ENCODE measurements at places on chromosomes 12 and 14.

GRCh38 chr12:63294327-63294632 lies 143.3 kb upstream of the AVPR1A start:
- DNase-seq = no peak

- no peak for DNase-seq
These were observed 101.5 kb upstream of the CCDC91 start for GRCh38 chr12:28088566-28089272.

- DNase-seq = no peak
These were observed 33.1 kb downstream of the RPS29 start for GRCh38 chr14:49553106-49553505.

DNA sequence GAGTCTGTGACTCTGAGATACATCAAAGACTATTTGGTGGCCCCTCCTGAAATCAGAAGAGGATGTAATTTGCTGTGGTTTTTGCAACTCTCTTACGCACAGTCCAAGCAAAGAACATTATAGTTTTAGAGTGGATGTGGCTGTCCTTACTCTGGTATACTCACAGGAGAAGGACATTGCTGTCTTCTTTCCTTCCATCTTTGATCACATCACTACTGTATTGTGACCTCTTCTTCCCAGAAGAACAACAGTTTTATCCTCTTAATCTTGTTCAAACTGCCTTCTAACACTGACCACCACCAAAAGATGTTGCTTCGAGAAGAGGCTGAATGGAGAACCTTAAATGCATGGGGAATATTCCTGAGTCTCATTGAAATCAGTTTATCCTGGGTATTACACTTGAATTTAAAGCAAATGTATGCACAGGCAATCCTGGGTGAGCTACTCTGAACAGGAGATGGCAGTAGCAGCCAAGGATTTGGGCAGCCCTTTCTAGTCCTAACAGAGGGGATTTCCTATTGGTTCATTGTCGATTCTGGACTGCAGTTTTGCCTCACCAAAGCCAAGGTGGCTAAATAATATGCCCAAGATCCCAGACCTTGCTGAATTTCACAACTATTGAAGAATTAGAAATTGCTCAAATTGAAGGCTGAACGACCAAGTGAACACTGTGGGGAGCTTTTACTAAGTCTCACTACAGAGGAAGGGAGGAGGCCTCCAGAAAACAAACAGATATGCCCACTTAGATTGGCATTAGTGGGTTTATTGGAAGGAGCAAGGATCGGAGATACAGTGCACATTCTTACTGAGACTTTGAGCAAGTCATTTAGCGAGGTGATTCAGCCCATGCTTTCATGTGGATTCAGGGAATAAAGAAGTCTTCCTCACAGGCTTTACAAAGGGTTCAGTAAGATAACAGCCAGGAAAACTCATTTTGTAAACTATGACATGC lies 282.8 kb downstream of the PAWR start:
- DNase-seq = no peak

DNA sequence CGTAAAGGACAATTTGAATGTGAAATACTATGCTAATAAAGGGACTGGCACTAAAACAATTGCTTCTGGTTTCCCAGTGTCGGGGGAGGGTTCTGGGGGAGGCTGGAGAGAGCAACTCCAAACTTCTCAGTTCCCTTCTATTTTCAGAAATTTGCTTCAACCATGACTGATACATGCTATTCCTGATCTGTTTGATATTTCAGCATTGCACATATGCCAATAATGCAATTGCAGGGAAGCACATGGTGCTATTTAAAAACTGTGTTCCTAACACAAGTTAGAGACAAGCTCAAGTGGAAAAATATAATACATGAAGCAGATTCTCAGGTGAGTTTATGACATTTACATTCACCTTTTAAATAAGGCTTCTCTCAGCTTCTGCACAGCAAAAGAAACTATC lies 188.9 kb downstream of the RIMBP2 start:
- no peak for DNase-seq

GRCh38 chr12:34405286-34406227 lies 383.3 kb downstream of the ALG10 start:
- DNase-seq = no peak

- no peak for DNase-seq
These were observed 211.8 kb downstream of the MSRB3 start for GRCh38 chr12:65490250-65490649.

GRCh38 chr12:82361461-82361915 lies 3.2 kb downstream of the METTL25 start:
- no peak for DNase-seq

GRCh38 chr12:71237128-71237527 lies 79.3 kb upstream of the TSPAN8 start:
- DNase-seq = no peak

- DNase-seq = no peak
These were observed 294.9 kb downstream of the ETNK1 start for GRCh38 chr12:22919883-22920282.

DNA sequence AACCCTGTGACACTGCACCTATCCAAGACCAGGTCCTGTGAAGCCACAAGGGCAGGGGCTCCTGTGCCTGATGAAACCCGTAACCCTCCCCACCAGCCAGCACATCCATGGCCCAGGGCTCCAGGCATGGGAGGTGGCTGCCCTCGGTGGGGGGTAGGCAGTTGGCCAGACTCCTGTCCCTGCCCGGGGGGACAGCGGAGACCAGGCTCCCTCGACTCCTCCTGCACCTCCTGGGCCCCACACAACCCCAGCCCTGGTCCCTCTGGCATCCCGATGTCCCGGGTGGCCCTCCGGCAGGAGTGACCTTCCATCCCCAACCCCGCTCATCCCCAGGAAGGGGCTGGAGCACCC lies 11.4 kb downstream of the AKT1 start:
- no peak for DNase-seq

- no peak for DNase-seq
These were observed 132.7 kb downstream of the SLC41A2 start for GRCh38 chr12:104825408-104825807.

- no peak for DNase-seq
These were observed 14.4 kb downstream of the ASCL4 start for GRCh38 chr12:107788690-107789458.

- DNase-seq = no peak
These were observed 280.4 kb upstream of the GRIP1 start for GRCh38 chr12:66959276-66959675.

GRCh38 chr12:57895389-57896114 lies 45.8 kb upstream of the ATP23 start:
- DNase-seq = no peak

- DNase-seq = no peak
These were observed 9.6 kb upstream of the GPR84 start for GRCh38 chr12:54373649-54374561.
